ENCODE measurements at places on chromosomes 1 and 21.

- no peak for DNase-seq
Measured at GRCh38 chr1:160362168-160362957, 4.5 kb upstream of the NHLH1 start.

DNA sequence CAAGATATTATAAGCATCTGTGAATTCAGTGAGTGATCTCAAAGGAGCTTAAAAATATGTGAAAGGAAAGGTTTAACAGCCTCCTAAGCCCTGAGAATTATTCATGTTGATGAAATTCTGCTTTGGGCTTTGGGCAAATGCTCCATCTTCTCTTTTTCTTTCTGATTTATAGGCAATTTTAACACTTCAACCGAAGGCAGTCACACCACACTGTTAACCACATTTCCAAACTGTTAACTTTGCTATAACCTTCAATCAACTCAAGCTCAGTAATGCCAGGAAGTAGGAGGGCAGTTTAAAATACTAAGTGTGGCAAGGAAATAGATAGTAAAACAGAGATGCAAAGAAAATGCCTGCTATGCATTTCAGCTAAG is 54.4 kb upstream of the NEK7 start:
- DNase-seq, result no peak

- no peak for DNase-seq
Measured at GRCh38 chr1:44924835-44925464, 61.4 kb downstream of the EIF2B3 start.

DNA sequence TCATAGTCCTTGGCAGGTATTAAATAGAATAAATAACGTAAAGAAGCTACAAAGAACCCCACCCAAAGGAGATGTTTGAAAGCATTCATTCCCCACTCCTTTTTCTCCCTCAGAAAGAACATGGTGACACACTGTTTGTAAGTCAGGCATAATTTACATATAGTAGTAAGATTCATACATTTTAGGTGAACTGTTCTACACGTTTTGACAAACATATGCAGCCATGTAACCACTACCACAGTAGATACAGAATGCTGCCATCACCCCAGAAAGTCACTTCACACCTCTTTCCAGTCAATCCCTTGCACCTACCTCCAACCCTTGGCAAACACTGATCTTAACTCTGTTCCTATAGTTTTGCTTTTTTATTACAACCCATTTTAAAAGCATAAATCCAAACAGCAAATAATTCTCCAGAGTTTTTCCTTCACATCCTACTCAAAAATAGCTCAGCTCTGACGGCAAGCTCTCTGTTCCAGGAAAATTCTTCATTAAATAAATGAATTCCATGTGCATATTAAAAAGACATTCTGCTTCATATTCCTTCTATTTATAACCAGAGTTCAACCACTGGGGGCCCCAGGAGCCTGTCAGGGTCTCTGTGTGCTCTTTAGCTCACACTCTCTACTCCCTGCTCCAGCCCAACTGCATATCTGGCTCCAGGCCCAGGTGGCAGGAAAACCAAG is 258.8 kb downstream of the PLPP3 start:
- no peak for DNase-seq

DNA sequence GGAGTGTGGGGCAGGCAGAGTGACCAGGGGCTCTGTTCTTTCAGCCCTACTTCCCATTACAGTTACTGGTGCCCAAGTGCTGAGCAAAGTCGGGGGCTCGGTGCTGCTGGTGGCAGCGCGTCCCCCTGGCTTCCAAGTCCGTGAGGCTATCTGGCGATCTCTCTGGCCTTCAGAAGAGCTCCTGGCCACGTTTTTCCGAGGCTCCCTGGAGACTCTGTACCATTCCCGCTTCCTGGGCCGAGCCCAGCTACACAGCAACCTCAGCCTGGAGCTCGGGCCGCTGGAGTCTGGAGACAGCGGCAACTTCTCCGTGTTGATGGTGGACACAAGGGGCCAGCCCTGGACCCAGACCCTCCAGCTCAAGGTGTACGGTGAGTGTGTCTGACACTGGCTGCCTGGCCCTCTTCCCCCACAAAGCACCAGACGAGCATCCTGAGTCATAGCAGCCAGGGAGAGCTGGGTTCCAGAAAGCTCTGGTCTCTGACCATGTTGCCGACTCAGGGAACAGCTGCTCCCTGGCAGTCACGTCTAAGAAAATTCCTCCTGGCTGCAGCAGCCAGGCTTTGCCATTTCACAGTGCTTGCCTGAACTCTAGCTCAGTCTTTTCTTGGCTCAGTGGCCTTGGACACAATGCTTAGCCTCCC is 3.3 kb downstream of the SLAMF8 start:
- DNase-seq, result no peak

DNA sequence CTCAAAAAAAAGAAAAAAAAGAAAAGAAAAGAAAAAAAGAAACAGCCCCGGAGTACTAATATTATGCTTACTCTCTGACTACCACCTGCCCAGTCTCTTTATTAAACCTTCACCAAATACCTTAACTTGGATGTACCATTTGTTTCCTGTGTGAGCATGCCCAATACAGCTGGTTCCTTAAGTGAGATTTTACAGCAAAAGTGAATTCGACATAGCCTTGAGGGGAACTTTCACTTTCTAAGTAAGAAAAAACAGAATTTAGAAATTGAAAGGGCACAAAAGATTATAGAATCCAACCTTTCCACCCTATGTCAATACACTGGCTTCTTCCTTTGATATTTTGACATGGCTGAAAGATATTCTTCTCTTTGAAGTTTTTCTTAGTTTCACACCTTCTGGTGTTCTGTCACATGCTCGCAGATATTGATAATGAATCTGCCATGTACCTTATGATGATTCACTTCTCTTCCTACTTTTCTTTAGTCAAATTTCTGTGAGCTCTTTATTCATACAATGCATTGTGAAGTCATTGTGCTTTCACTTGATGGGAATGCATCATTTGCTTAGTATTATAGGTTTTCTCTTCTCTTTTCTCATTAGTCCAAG is 5.2 kb upstream of the GIPC2 start:
- DNase-seq, result no peak

DNA sequence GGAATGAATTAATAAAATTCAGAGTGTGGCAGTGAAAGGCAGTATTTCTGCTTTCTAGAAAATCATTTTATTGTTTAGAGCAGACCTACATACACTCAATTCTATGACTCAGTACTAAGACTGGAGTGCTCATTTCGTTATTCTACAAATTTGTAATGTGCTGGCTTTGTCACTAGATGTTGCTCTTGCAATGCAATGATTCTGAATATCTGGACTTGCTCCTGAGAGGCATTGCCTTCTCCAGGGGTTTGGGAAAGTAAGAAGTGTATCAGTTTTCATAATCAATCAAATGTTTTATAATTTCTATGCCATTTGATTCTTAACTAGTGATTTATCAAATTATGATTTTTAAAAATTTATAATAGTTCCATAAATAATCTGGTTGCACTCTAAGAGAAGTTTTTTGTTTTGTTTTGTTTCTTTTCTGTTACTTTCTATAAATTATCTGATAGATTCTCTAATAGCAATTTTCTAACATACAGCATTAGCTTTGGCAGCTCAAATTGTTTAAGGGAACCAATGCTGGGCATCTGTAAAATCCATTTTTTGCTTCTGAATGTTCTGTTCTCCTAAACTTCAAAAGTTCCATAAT is 280.5 kb upstream of the SGIP1 start:
- no peak for DNase-seq

DNA sequence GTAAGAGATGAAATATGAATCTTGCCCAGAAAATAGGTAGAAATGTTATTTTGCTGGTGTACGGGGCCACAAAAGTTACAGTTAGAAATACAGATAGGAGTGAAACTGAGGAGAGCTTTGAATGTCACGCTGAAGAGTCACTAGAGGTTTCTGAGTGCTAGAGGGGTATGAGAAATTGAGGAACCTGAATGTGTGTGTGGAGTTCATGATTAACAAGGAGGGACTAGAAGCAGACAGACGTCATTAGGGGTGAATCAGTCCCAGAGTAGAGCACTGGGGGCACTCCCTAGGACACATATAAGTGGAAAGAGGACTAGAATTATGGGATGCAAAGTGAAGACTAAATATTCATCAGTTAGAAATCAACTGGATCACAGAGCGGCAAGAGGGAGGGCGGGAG is 188.9 kb upstream of the MAP1LC3C start:
- no peak for DNase-seq

DNA sequence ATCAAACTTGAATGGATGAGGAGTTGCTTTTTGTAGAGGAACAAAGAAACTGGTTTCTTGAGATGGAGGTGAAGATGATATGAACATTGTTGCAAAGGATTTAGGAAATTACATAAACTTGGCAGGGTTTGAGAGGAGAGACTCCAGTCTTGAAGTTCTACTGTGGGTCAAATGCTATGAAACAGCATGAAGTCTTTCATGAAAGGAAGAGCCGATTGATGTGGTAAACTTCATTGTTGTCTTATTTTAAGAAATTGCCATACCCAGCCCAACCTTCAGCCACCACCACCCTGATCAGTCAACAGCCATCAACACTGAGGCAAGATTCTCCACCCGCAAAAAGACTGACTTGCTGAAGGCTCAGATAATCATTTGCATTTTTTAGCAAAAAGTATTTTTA is 52.2 kb downstream of the SIPA1L2 start:
- no peak for DNase-seq

DNA sequence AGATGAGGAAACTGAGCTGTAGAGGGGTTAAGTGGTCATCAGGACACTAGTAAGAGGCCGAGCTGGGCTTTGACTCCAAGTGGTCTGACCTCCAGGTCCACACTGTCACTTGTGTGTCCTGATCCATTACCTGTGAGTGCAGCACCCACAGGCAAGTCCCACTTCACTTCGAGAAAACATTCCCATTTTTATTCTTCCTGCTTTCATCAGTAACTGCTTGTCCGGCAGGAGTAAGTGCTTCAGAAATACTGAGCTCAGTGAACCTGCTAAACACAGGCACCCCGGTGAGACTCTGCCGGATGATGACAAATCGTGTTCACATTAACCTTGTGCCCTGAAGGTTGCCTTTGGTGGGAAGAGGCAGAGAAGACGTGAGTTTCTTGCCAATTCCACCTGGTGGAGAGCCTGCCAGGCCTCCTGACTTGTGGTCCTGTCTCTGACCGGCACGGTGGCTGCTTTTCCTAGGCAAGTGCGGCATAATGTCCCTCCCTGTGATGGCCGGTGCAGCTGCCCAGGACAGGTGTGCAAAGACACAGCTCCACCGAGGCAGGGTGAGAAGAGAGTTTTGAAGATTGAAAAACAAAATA is 29.4 kb downstream of the ZBTB18 start:
- DNase-seq, result no peak

GRCh38 chr1:209667708-209668107 is 7.5 kb upstream of the G0S2 start:
- DNase-seq, result no peak

DNA sequence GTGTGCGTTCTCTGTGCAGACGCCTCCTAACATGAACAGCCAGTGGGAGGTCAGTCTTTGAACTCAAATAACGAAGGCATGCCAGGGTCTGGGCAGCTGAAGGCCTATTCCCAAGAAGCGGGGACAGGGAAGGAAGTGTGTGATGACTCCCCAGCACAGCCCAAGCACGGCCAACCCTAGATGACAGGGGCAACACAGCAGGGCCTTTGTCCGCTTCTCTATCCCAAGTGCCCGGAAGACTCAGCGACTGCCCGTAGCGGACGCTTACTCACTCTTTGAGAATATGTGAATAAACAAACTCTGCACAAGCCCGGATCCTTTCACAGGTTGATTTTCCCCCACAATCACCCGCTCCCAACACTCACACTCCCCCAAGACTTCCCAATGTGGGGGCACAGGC is 11.2 kb downstream of the C1orf198 start:
- no peak for DNase-seq

GRCh38 chr21:43884861-43885417 is 19.9 kb downstream of the AGPAT3 start:
- DNase-seq, result no peak

- no peak for DNase-seq
Measured at GRCh38 chr1:217360510-217360909, 270.4 kb downstream of the GPATCH2 start.

DNA sequence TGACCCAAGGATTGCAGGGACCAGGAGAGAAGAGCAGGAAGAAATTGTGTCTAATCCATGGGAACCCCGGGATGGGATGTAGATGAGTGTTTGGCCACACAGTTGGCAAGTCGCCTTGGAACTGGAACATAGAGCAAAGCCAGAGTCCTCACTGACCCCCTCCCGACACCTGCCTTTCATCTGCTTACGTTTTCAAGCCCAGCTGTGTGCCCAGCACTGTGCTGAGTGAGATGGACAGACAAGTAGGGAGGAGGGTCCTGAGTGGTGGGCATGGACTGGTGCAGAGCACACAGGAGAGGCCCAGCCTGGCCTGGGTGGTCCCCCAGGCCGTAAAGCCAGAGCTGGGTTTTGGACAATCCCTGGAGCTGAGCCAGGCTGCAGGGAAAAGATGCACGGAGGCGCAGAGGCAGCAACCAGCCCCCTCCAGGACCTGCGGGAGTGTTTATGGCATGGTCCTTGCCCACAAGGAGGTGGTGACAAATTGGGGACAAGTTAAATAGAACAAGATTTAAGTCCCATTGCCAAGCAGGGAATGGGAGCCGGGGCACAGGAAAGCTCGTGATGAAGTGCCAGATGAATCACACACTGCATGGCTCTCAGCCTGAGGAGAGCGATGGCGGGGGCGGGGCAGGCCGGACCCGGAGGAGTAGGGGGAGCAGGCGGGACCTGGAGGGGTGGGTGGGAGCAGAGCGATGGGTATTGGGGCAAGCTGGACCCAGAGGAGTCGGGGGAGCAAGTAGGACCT is 157.8 kb upstream of the VAMP3 start:
- DNase-seq, result no peak

DNA sequence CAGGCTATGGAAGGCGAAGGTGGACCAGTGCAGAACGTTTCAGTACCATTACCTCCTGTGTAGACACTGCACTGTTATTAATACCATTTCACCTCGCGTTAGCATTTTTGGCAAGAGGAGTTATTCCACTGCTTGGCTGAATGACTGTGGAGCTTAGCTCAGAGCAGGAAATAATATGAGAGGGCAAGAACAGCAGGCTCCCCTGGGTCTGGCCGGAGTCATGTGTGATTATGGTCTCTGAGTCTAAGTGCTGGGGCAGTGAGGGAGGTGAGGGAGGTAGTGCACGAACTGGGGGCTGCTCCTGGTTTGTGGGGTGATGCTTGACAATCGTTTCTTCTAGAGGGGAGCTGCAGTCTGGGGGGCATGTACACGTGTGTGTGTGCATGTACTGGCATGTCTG is 82.9 kb downstream of the MDM4 start:
- DNase-seq, result no peak

DNA sequence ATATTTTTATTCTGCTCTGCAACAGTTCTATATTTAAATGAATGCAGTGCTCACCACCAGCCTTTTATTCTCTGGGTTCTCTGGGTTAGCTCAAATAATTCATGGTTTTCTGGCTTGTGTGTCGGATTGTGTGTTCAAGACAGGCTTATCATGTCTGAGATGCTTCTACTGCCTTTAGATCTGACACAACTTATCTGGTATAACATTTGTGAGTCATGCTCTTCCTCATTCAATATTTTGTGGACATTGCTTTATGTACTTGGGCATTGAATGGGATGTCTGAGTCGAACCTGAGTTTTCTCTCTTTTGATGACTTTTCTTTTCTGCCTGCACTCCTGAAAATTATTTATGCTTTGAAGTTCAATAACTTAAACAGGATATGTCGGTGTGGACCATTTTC is 17.6 kb upstream of the PKP1 start:
- no peak for DNase-seq
